ENCODE measurements at places on chromosomes 16 and 17. TPM values are rescaled to one million over a fixed set of nuclear protein-coding genes. Genes with fewer than 3 reads are reported as not detected.

HP gene
- not detected for total RNA-seq

DNA sequence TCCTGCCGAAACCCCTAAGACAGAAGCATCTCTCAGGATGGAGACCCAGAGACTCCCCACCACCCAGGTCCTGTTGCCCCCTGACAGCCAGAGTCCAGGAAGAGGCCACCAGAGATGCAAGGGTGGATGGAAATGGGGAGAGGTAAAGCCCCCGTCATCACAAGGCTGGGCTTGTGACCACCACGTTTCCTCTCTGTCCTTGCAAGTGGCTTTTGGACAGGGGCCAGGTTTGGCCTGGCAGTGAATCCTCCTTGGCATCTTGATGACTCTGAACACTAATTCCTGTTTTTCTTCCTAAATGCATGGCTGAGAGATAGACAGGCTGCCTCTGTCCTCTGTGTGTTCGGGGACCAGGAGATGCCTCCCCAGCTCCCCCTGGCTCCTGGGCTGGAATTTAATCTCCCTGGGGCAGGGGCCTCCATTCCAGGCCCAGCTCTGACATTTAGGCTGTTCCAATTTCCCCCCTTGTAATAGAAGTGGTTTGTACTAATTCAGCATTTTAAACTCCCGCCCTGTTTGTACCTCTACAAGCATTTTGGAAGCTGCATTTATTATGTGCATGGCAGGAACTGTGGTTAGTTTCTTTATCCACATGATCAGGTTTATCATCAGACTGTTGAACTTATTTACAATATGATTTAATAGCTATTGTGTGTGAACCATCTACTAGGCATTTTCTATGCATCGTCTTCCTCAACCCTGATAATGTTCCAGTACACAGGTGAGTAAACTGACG lies 116.1 kb upstream of the IRX6 start:
- peak; percentile 58 for DNase-seq

DNA sequence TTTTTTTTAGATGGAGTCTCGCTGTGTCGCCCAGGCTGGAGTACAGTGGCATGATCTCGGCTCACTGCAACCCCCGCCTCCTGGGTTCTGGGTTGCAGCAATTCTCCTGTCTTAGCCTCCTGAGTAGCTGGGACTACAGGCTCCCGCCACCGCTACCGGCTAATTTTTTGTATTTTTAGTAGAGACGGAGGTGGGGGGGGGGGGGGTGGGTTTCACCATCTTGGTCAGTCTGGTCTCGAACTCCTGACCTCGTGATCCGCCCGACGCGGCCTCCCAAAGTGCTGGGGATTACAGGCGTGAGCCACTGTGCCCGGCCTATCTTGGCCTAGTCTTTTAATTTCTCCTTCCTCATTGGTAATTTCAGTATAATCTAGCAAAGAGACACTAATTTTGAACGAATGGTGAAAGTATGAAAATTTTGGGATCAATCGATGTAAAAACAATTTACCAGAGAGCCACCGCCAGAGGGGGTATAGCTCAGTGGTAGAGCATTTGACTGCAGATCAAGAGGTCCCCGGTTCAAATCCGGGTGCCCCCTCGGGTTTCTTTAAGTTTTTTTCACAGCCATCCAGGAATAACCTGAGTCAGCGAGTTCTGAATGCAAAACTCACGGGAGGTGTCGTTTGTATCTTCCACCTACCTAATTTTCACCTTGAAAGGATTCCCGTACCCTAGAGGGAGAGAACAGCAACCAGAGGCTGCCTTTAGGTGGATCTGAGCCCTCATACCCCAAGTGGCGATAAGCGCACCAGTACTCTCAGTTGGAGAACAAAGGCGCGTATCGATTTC lies 2.5 kb upstream of the LASP1 start:
- DNase-seq, result peak; percentile 85

CCL1 gene
- not detected for total RNA-seq

GRCh38 chr17:55300479-55301290 lies 35.9 kb downstream of the HLF start:
- no peak for DNase-seq

GRCh38 chr16:66551348-66551759 lies 1.0 kb upstream of the CKLF start:
- no peak for DNase-seq

C16orf74 gene
- total RNA-seq, result 0.72 TPM

AFMID gene
- 23.2 TPM for total RNA-seq

GRCh38 chr17:28170771-28171170 lies 128.3 kb downstream of the NLK start:
- DNase-seq, result no peak

FBXL19 gene
- 12.7 TPM for total RNA-seq

DNA sequence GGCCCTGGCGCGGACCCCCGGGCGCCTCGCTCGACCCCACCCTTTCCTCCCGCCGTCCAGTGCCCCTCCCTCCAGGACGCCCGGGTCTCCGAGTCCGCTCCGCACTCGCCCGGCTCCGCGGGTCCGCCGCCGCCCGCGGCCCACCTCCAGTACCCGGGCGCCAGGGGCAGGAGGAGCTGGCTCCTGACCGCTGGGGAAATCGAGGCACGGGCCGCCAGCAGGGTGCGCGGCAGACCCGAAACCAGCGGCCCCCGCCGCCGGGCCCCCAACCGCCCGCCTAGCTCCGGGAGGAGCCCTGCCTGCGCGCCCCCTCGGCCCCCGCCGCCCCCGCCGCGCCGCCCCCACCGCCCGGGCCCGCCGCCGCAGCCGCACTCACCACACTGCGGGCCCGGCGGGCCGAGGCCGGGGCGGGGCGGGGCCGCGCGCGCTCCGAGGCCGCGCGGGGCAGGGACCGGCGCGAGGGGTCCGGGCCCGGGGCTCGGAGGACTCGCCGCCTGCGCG lies 333 bp downstream of the MAFG start:
- peak; percentile 96 for DNase-seq

DNA sequence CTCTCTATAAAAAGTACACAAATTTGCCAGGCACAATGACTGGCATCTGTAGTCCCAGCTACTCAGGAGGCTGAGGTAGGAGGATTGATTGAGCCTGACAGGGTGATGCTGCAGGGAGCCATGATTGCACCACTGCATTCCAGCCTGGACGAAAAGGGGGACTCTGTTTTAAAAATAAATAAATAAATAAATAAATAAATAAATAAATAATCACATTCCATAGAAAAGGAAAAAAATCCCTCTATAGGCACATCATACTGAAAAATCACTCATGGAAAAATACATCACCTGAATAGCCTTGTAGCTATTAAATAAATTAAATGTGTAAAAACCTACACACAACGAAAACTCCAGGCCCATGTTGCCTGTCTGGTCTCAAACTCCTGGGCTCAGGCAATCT lies 56.4 kb downstream of the CPPED1 start:
- no peak for DNase-seq

GRCh38 chr17:62611728-62612127 lies 15.7 kb upstream of the MRC2 start:
- no peak for DNase-seq

ADAM11 gene
- 0.36 TPM for total RNA-seq

All from osteoblast (primary cell).